ENCODE measurements at places on chromosomes 3 and 15.
A peak's percentile ranks its signal among the peaks of the same experiment; 100 is the strongest.

- DNase-seq, result no peak
Observed at GRCh38 chr3:38229036-38229435, 36.6 kb upstream of the SLC22A13 start.

GRCh38 chr3:105821433-105821832 is 47.4 kb downstream of the CBLB start:
- no peak for DNase-seq

GRCh38 chr3:114442246-114442645 is 148.4 kb downstream of the TIGIT start:
- DNase-seq, result no peak

DNA sequence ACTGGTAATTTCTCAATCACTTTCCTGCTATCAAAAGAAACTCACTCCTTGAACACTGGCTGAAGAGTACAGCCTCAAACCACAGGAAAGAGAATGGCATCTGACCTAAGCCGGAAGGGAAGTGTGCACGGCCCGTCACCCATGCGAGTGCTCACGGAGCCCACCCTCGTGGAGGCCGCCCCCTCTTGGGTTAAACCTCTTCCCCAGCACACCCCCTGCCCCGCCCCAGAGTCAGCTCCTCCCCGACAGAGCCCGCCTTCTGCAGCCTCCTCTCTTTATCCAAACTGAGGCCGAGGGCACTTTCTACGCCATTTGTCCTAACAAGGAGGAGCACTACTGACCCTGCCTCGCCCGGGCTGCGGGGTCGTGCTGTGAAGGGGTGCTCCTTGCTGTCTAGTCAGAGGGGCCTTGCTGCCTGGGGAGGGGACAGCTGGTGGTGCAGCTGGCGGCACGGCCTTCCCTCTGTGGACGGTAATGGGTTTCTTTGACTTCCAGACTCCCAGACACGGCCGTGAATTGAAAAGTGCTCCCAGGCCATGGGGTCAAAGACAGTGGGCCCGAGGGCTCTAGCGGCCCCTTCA is 137.7 kb downstream of the NSMCE3 start:
- no peak for DNase-seq

GRCh38 chr3:138638641-138639040 is 30.1 kb downstream of the FAIM start:
- no peak for DNase-seq

- DNase-seq, result no peak
Observed at GRCh38 chr15:29138260-29138659, 131.4 kb downstream of the NSMCE3 start.

DNA sequence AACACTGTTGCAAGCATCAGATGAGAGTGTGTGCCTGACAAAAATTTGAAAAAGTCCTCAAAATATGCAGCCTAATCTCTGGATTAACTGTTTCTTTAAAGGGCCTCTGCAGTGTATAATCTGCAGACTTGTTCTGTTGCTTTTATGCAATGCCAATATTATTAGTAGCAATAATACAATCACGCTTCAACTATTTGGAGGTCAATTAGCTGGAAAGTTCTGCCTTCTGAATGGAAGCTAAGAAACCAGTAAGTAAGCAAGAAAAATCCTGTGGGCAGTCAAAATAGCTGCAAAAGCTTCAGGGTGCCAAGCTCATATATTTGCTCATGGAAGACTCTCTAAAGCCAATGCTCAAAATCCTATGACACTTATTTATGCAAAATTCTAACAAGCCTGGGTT is 153.2 kb upstream of the NR2F2 start:
- DNase-seq, result no peak

GRCh38 chr3:31456373-31456772 is 76.4 kb upstream of the STT3B start:
- DNase-seq, result no peak

- no peak for DNase-seq
Observed at GRCh38 chr3:38112378-38112761, 24.6 kb downstream of the ACAA1 start.

- no peak for DNase-seq
Observed at GRCh38 chr3:118369892-118370491, 664.7 kb downstream of the IGSF11 start.

- no peak for DNase-seq
Observed at GRCh38 chr3:127800508-127800907, 21.8 kb downstream of the MGLL start.

GRCh38 chr3:12159227-12159601 is 502 bp upstream of the TIMP4 start:
- DNase-seq, result no peak

DNA sequence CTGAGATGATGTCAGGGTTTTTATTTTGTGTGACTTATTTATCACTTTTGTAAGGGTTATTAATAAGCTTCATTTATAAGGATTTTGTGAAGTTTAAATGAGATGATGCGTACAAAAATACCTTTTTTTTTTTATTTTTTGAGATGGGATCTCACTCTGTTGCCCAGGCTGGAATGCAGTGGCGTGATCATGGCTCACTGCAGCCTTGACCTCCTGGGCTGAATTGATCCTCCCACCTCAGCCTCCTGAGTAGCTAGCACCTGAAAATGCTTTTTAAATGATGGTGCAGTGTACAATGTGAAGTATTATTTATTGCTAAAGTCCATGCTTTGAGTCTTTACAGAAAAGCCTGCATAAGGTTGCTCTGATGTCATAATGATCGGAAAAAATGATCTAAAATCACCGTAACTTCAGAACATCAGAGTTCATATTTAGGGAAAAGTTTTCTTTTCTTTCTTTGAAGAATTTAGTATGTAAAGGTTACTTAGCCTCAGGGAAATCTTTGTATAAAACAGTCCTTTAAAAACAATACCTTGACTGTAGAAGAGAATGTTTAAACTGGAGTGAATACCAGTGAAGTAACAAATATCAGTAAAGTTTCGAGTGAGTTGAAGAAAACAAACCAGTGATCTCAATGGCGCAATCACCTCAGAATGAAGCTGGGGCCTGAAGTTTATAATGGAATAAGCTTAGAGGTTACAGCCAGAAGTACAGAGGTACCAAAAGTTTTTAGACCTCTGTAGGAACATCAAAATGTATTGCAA is 29.7 kb downstream of the TCF12 start:
- DNase-seq, result no peak

DNA sequence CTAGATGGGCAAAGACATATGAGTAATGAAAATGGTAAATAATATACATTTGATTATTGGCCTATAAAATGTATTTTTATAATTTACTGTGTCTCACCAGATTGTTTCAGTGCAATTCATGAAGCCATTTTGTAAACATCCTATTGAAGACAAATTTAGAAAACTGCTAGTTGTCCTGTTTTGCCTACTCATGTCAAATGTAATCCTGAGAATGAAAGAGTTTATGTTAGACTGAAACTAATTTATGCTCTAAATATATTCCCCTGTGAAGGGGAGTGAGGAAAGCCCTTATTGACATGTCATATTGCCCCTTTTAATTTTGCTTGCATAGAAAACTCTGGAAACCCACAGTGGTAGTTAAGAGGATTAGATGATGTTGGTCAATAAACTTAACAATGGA is 610.0 kb downstream of the NAALADL2 start:
- no peak for DNase-seq

GRCh38 chr15:42077689-42078088 is 16.7 kb downstream of the PLA2G4D start:
- no peak for DNase-seq

DNA sequence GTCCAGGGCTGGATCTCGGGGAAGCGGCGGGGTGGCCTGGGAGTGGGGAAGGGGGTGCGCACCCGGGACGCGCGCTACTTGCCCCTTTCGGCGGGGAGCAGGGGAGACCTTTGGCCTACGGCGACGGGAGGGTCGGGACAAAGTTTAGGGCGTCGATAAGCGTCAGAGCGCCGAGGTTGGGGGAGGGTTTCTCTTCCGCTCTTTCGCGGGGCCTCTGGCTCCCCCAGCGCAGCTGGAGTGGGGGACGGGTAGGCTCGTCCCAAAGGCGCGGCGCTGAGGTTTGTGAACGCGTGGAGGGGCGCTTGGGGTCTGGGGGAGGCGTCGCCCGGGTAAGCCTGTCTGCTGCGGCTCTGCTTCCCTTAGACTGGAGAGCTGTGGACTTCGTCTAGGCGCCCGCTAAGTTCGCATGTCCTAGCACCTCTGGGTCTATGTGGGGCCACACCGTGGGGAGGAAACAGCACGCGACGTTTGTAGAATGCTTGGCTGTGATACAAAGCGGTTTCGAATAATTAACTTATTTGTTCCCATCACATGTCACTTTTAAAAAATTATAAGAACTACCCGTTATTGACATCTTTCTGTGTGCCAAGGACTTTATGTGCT is 527 bp downstream of the B2M start:
- DNase-seq, result peak; percentile 42

DNA sequence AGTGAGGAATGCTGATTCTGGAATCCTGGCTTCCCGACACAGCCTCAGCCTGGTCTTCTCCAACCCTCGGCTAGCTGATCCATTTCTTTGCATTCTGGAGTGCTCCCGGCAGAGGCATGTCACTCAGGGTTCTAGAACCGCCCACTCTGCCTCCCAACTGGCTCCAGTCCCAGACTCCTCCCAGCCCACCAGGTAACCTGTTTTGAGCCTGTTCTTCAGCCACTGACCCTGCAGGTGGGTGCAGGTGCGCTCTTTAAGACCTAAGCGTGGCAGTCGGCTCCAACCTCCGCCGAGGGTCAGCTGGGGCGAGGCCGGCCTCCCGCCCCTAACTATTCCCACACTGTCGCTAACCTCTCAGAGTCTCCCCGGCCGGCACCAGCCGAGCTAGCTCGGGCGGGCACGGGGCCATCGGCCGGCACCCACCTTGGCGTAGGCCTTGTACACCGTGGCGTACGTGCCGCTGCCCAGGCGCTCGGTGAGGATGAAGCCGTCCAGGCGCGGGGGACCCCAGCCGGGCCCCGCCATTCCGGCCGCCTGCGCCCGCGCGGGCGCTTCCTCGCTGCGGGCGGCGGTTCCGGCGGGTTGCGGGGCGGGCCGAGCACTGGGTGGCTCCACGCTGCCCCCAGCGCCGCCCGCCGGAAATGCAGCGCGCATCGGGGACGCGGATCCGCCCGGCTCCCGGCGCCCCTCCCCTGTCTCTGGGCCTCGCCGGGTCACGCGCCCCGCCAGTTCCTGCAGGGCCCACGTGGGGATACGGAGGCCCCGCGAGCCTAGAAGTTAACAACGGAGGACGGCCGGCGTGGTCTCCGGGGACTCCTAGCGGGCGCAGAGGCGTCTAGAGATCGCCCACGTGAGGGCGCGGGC is at the start of gene ULK3:
ULK3 (minus strand) TSS at position 576 of the 864 bp plus-strand sequence; CDS start at position 525, 51 bp downstream.
- peak; percentile 90 for DNase-seq

GRCh38 chr15:46301291-46301690 is 666.5 kb downstream of the SQOR start:
- no peak for DNase-seq

- no peak for DNase-seq
Observed at GRCh38 chr15:31269816-31270575, 56.6 kb upstream of the KLF13 start.

DNA sequence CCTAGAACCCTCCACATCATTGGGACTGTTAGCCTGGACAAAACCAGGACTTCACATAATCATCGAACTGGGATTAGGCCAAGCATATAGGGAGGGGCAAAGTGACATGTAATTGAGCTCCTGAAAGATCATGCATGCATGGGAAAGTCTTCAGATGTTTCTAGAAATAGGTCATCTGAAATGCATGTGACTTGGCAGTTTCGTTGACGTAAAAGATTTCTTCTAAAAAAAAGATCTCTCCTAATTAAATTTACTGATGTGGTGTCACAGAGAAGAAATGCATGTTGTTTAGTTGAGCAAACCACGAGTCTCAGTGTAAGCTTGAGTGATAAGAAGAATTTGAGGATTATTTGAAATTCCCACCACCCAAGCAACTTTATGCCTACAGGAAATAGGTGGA is 70.0 kb upstream of the LIMD1 start:
- no peak for DNase-seq

- no peak for DNase-seq
Observed at GRCh38 chr3:150388498-150389418, 19.3 kb upstream of the TSC22D2 start.

- DNase-seq, result no peak
Observed at GRCh38 chr3:19065027-19065426, 83.3 kb upstream of the KCNH8 start.

- DNase-seq, result no peak
Observed at GRCh38 chr3:47666118-47666517, 87.5 kb upstream of the CSPG5 start.

GRCh38 chr3:50525987-50526386 is 22.6 kb upstream of the CACNA2D2 start:
- DNase-seq, result peak; percentile 22

- no peak for DNase-seq
Observed at GRCh38 chr3:5735896-5736295, 548.4 kb downstream of the EDEM1 start.

- DNase-seq, result no peak
Observed at GRCh38 chr3:15360788-15361493, 28.6 kb upstream of the SH3BP5 start.

DNA sequence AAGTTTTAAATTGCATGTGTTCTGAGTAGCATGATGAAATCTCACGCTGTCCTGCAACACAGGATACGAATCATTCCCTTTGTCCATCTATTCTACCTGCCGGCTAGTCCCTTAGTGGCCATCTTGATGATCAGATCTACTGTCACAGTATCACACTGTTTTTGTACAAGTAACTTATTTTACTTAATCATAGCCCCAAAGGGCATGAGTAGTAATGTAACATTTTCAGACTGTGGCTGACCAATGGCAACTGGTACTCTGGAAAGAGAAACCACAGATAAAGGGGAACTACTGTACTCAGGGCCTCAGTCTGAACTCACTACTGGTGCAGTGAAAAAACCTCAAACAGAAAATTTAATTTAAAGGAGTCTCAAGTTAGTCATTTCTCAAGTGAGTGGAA is 127.3 kb upstream of the MRPL3 start:
- no peak for DNase-seq

DNA sequence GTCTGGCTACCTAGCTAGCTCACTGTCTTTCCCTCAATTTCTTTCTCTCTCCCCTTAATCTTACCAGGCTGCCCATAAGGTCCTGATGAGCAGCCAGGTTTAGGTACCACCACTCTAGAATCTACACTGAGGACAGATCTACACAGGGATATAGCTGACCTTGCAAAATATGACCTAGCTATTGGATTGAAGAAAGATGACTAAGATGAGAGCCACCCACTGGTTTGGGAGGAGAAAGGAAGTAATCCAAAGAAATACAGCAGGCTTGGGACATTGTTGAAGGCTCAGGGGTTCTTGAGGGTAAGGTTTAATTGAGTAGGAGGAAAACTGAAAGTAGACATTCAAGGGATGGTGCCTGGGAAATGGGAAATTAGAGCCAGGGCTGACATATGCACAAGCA is 142.0 kb upstream of the TMC3 start:
- DNase-seq, result no peak

- no peak for DNase-seq
Observed at GRCh38 chr3:106140431-106140830, 271.6 kb upstream of the CBLB start.

GRCh38 chr3:189727158-189727557 is 96.0 kb downstream of the TP63 start:
- DNase-seq, result no peak

- DNase-seq, result no peak
Observed at GRCh38 chr15:40198355-40199085, 37.7 kb downstream of the BUB1B start.

DNA sequence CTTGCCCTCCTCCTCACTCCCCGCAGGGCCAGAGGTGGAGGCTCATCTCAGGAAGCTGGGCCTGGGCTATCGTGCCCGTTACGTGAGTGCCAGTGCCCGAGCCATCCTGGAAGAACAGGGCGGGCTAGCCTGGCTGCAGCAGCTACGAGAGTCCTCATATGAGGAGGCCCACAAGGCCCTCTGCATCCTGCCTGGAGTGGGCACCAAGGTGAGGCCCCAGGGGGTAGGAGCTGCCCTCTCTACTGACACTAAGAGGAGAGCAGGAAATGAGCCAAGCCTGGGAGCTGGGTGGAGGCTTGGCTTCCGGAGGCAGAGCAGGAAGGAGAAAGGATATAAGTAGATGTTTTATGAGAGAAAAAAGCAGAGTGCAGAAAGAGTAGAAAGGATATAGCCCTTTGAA is 4.9 kb downstream of the OGG1 start:
- no peak for DNase-seq

All from stimulated activated CD4-positive, alpha-beta T cell treated with anti-CD3 and anti-CD28 coated beads, TNF-alpha, amount 100 ng/mL, for 4 hours (primary cell).